C1 segment of cervical spinal cord (tissue), 14 donors: ENCODE measurements at places on chromosomes 2 and 18.

GRCh38 chr2:230828272-230828961, 36.3 kb upstream of the ITM2C start:
- DNase-seq = no peak

GRCh38 chr2:963876-964275, 13.2 kb downstream of the SNTG2 start:
- DNase-seq = no peak

DNA sequence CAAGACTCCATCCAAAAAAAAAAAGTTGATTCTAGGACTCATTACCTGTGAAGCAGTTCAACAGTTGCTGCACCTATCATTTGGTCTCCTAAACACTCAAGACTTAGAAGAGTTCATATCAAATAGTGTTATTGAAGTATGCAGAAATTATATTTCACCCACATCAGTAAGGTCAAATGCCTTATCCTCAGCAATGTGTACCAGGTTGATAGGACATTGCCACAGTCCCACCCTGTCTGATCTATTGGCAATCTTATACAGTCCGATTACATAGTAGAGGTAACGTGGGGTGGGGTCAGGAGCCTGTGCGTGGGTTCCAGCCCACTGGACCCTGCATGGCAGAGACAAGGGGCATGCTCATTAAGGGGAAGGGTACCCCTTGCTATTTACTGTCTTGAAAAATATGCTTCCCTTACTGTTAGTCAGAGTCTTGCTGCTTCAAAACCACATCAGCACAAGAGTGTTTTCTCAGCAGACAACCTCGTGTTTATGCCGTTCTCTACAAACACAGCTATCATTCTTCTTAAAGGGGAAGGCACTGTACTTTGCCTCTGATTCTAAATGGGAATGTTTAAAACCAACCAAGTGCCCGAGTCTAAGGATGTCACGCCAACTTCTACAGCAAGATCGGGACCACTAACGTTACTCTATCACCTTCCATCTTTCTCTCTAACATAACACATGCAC, 115.2 kb downstream of the MTCL1 start:
- DNase-seq = no peak

DNA sequence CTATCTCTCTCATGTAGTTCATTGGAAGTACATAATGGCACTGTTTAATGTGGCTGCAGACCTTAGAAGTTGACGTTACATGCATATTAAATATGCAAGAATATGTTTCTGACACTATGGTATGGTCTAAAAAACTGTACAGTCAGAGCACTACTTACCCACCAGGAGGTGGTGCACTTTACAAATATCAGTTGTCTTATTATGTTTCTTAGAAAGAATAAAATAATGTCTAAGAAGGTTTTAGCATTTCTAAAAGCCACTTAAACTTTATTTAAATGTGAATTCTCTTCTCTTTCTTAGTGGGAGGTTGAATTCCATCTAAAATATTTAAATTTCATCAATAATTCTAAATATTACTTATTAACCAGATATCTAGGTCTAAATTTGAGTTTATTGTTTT, 4.3 kb downstream of the TMEFF2 start:
- no peak for DNase-seq

GRCh38 chr2:155377266-155377680, 678.8 kb downstream of the KCNJ3 start:
- no peak for DNase-seq

DNA sequence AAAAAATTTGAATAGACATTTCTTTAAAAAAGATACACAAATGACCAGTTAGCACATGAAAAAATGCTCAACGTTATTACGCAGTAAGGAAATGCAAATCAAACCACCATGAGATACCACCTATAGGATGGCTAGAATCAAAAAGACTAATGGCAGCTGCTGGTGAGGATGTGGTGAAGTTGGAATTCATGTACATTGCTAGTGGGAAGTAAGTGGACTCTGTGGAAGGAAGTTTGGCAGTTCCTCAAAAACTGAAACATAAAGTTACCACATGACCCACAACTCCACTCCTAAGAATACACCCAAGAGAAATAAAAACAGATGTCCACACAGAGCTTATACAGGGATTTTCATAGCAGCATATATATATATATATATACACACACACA, 51.2 kb downstream of the MBP start:
- DNase-seq = no peak

- no peak for DNase-seq
Measured at GRCh38 chr2:196951973-196952372, 25.5 kb upstream of the PGAP1 start.

DNA sequence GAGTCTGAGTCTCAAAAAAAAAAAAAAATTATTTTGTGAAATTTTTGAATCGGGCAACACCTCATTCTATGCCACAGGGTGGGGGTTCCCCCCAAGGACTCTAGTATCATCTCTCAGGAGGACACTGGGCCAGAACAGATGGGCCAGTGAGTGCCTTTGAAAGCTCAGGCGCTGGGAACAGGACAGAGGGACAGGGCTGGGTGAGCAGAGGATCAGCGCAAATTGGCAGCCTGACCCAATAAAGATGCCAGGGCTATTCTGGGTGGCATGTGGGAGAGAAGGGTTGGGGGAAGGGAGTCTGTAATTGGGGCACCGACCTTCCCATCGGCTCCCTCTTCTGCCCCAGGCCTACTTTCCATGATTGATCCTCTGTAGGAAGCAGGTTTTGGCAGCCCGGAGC, 44.0 kb downstream of the KIF3C start:
- DNase-seq = no peak

DNA sequence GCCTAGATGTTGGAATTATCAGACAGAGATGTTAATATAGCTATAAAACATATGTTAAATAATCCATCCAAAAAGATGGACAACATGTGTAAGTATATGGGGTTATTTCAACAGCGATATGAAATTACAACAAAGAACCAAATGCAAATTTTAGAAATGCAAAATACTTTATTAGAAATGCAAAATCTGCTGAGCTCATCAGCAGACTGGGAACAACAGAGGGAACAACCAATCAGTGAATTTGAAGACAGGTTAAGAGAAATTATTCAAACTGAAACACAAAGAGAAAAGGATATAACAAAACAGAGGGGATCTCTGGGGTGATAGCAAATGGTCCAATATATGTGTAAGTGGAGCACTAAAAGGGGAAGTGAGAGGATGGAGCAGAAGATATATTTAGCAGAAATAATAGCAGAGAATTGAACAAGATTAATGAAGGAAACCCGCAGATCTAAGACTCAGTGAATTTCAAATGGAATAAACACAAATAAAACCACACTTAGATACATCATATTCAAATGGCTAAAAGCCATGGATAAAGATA, 13.5 kb upstream of the HS6ST1 start:
- no peak for DNase-seq

DNA sequence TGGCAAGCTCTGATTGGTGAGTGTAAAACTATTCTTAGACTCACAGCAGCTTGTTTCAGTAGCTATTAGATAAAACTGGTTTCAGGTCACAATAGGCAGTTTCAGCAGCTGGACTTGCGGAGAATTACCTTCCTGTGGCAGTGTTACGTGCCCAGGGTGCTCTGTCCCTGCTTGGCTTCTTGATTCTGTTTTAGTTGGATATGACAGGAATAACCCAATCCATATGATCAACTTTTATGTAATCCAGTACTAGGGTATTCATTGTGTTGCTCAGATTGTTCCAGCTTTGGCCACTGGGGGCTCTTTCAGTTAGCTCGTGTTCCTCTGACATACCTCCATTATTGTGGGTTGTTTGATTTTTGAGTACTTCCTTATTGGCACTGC, 43.1 kb downstream of the INPP4A start:
- DNase-seq = no peak

DNA sequence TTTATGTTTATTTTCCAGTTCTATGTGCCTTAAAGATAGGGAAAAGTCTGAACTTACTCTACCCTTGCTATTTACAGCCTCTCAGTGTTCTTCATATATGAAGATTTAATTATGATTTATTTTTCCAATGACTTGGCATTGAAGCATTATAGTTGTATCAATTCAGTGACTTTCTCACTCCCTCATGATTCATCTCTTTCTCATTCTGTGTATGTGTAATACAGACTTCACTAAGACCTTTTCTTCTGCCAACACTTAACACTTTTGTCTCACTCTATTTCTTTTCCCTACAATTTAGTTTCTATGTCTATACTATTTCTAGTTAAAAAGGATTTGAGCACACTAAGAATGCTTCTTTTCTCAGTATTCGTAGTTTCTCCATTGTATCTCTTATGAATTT, 1470.3 kb upstream of the ACVR2A start:
- DNase-seq = no peak

DNA sequence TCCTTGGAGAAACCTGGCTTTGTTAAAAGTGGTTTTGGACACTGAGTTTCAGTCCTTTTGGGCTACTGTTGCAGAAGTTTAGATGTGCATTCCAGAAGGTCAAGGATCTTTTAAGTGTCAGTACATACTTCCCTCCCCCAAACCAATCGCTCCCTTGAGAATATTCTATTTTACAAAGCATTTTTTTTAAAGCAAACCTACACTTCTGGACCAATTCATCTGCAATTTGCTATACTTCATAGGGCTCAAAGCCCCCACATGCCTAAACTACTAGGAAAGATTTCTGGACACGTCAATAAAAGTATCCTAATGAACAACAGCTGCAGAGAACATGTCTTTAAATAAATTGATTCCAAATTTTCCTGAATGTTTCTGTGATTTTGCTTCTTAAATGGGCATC, 157.6 kb downstream of the RDH14 start:
- DNase-seq = no peak

DNA sequence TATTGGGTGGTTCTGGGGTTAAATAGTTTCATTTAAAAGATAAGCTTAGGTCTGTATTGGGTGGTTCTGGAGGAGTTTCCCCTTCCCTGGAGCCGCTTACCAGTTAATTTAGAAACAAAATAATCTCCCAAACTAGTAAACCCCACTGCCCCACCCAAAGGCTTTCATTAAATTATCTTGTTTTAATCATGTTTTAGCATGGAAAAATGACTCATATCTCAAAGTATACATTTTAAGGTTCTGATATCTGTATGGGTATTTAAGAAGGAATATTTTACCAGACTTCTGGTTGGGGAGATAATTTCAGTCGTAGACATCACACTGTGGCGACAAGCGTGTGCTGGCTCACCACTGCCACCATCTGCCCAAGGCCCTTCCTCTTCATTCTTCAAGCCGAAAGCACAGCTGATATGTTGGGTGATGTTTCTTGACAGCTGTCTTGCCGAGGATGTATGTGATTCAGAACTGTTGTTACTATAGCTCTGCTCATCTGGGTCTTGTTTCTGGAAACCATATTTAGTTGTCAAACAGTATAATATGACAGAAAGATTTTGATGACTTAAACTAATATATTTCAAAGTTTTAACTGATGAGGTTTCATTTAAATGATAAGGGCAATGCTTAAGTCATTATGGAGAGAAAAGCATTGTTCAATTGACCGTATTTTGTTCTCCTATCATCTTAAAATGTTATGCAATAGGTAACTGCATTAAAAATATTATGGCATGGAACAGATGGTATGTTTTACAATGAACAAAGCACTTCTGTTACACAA, 5.1 kb downstream of the FIGLA start:
- DNase-seq = peak; percentile 15

- DNase-seq = no peak
Measured at GRCh38 chr2:16260041-16260830, 319.9 kb downstream of the MYCN start.

- DNase-seq = no peak
Measured at GRCh38 chr18:35780937-35781336, 191.5 kb upstream of the RMP24 start.

GRCh38 chr18:46920653-46921052, 3.3 kb downstream of the KATNAL2 start:
- DNase-seq = no peak

DNA sequence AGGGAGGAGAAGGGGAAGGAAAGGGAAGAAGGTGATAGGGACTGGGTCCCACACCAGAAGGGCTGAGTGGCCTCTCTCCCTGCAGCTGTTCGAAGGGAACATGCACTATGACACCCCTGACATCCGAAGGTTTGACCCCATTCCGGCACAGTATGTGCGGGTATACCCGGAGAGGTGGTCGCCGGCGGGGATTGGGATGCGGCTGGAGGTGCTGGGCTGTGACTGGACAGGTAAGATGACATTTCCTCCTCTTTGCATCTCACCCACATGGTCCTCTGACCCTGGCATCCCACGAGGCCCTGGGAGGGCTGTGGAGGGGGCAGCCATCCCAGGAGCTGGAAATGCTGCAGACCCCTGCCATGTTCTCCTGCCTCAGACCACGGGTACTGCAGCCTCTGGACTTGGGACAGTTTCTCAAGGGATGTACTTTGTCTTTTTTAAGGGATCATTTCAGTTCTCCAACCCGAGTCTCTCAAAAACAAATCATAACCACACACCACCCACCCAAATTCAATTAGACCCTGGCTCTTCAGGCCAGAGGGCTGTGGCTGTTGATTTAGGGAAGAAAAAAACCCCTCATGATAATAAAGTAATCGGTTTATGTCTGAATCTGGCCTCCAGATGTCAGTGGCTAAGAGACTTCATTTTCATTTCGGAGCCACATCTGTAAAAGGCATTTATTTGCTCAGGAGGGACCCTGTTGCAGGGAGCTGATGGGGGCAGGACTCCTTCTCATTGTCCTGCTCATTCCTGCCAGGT, 63.5 kb downstream of the NRP2 start:
- DNase-seq = no peak

- DNase-seq = no peak
Measured at GRCh38 chr2:130756874-130757668, 1.7 kb downstream of the AMER3 start.

- no peak for DNase-seq
Measured at GRCh38 chr18:63970809-63971205, 926 bp downstream of the SERPINB8 start.

DNA sequence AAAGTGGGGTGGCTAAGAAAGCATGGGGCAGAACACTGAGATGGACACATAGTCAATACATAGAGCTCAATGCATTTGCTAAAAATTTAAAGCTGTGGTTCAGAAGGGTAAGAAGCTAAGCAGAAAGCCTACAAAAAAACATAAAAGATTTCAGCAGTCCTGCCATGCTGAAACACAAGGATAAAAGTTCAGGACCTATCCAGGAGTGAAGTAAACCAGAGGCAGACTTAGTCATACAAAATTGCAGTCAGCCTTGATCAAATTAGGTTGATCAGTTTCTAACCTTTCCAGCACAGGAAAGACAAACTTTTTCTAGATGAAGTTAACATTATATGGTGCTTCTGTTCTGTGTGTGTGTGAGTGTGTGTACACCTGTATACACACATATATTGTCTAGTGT, 120.8 kb upstream of the RBMS1 start:
- DNase-seq = no peak

DNA sequence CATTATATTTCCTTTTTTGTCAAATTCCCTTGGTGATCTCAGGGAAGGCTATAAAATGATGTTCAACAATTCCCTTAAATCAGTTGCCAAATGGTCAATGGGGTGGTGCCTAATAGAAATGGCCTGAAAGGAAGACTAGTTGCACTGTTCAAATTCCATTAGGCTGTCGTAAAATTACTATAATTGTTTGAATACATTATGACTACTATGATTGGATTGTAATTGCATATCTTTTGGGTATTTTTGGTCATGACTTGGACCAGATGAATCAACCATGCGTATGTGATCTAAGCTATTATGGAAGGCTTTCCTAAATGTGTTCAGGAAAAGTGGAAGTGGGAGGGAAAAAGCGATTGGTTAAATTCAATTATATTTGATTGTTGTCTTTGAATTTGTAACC, 41.3 kb upstream of the KCNE4 start:
- DNase-seq = no peak
